Stimulated activated CD8-positive, alpha-beta memory T cell treated with anti-CD3 and anti-CD28 coated beads, Interleukin-4, amount 100 ng/mL, for 24 hours (primary cell): ENCODE measurements at places on chromosomes 6 and 20.

- DNase-seq, result no peak
Measured at GRCh38 chr6:44733126-44733525, 345.6 kb downstream of the CDC5L start.

- DNase-seq, result no peak
Measured at GRCh38 chr6:139686308-139686707, 311.9 kb upstream of the CITED2 start.

GRCh38 chr6:111825439-111826086 lies 47.7 kb downstream of the FYN start:
- no peak for DNase-seq

GRCh38 chr20:31838646-31839292 lies 6.6 kb downstream of the FOXS1 start:
- DNase-seq, result no peak

DNA sequence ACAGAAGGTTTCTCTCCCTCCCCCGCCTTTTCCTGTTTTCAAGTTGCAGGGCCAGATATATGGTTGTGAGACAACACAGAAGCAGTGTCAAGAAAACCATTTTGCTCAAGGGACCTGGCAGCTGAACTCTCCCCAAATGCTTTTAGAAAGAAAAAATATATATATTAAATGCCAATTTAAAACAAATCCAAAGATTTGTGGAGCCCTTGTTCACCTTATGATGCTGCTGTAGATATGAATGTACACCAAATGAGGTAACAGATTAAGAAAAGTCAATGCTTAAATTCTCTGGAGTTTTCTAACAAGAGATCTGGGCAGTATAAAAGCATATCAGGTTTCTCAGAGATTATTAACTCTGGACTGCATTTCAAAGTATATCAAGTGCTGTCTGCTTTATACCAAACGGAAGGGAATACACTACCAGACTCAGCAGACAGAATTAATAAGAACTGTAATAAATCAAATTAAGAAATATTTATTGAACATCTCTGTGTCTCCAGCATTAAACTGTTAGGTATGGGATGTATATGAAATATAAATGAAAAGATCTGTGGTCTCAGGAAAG lies 357.5 kb downstream of the HDGFL1 start:
- no peak for DNase-seq

DNA sequence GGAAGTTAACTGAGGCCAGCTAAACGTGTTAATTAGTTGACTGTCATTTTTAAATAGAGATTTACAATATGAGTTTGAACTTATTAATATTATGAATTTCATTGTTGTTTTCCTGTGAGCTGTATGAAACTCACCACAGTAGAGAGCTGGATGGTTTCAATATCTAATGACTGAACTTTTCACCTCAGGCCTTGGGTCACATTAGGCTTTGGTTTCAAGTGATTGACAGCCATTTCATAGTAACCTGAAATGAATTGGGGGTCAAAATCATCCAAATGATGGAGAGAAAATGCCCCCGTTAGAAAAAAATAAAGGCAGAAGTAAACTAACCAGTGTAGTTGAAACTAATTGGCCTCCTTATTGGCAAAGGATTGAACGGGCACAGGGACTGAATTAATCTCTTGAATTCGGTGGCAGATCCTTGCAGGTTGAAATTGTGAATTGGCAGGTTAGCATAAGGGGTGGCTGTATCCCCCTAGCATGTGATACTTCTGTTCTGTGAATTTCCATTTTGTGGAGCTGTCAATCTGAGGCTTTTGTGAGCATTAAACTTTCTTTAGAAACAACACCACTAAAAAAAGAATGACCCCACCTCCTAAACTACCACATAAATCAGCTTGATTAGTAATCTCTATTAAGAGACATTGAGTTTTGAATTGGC lies 155.1 kb upstream of the MMS22L start:
- DNase-seq, result no peak
